Activated CD8-positive, alpha-beta memory T cell treated with anti-CD3 and anti-CD28 coated beads, Interleukin-2, amount 10 ng/mL, durations not matched to agents 7 days and 5 days (primary cell): ENCODE measurements at places on chromosomes 2 and 18.

DNA sequence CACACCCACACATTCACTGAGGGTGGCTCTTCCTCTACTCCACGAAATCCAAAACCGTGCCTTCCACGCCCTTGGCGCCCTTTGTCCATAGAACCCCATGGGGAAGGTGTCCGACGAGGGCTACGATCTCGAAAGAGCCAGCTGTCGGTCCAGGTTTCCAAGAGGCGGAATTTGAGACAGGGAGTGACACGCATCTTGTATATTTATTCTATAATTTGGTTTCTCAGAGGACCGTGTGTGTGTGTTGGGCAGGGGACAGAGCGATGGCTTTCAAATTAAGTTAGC lies 726 bp downstream of the C2orf69 start:
- peak overlapping the region; percentile 99 for H3K4me3 ChIP-seq
- H3K4me1 ChIP-seq, result peaks cover 26% of the 10 kb centered on the region
- H3K27ac ChIP-seq, result peak overlapping the region; percentile 93
- peaks cover 30% of the 10 kb centered on the region for H3K36me3 ChIP-seq
- peaks cover 9% of the 10 kb centered on the region for H3K27me3 ChIP-seq

- no peaks in the 10 kb centered on the region for H3K36me3 ChIP-seq
- peaks cover 6% of the 10 kb centered on the region for H3K27me3 ChIP-seq
- H3K4me3 ChIP-seq, result no peak overlapping the region
- H3K4me1 ChIP-seq, result no peaks in the 10 kb centered on the region
- no peak overlapping the region for H3K27ac ChIP-seq
Measured at GRCh38 chr2:23269747-23270146, 115.2 kb upstream of the KLHL29 start.

GRCh38 chr2:121038891-121039616 lies 245.9 kb downstream of the TFCP2L1 start:
- H3K4me3 ChIP-seq, result no peak overlapping the region
- H3K4me1 ChIP-seq, result no peaks in the 10 kb centered on the region
- DNase-seq, result no peak

GRCh38 chr2:212177724-212178123 lies 360.9 kb downstream of the ERBB4 start:
- no peak for DNase-seq
- no peak overlapping the region for H3K4me3 ChIP-seq
- no peaks in the 10 kb centered on the region for H3K4me1 ChIP-seq
- no peak overlapping the region for H3K27ac ChIP-seq
- no peaks in the 10 kb centered on the region for H3K36me3 ChIP-seq

DNA sequence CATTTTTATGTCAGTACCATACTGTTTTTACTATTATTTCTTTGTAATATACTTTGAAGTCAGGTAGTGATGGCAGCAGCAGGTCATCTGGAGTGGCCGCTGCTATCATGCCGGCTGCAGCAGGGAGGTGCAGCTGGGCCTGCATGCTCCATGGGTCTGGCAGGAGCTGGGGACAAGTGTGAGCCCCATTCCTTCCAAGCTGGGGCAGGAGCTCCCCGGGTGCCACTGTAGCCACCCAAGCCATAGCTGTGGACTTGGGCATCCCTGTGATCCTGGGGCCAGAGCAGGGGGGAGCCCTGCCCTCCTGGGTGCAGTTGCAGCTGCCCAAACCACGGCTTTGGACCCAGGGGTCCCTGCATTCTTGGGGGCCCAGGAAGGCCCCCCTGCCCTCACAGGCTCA lies 59.2 kb downstream of the CSRNP3 start:
- no peak overlapping the region for H3K4me3 ChIP-seq
- H3K36me3 ChIP-seq, result no peaks in the 10 kb centered on the region
- no peaks in the 10 kb centered on the region for H3K4me1 ChIP-seq
- no peaks in the 10 kb centered on the region for H3K27me3 ChIP-seq
- no peak for DNase-seq

DNA sequence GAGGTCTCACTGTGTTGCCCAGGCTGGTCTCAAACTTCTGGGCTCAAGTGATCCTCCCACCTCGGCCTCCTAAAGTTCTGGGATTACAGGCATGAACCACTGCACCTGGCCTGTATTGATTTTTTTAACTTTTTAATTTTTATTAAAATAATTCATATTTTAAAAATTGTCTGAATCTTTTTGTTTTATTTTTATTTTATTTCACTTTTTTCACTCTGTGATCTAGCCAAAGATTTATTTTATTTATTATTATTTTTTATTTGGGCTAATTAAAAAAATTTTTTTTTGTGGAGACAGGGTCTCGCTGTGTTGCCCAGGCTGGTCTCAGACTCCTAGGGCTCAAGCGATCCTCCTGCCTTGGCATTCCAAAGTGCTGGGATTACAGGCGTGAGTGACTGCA lies 14.1 kb downstream of the UGGT1 start:
- H3K27ac ChIP-seq, result no peak overlapping the region
- no peaks in the 10 kb centered on the region for H3K27me3 ChIP-seq
- H3K4me3 ChIP-seq, result no peak overlapping the region
- DNase-seq, result no peak
- peaks cover 25% of the 10 kb centered on the region for H3K4me1 ChIP-seq
- H3K36me3 ChIP-seq, result peaks cover 42% of the 10 kb centered on the region

GRCh38 chr2:235514627-235515363 lies 21.0 kb downstream of the AGAP1 start:
- H3K4me3 ChIP-seq, result no peak overlapping the region
- no peaks in the 10 kb centered on the region for H3K4me1 ChIP-seq
- DNase-seq, result no peak

GRCh38 chr18:44195394-44196140 lies 485.1 kb upstream of the SETBP1 start:
- no peaks in the 10 kb centered on the region for H3K27me3 ChIP-seq
- DNase-seq, result no peak
- H3K27ac ChIP-seq, result no peak overlapping the region
- no peaks in the 10 kb centered on the region for H3K4me1 ChIP-seq
- H3K36me3 ChIP-seq, result no peaks in the 10 kb centered on the region

GRCh38 chr2:19456705-19457309 lies 98.4 kb upstream of the OSR1 start:
- no peak overlapping the region for H3K27ac ChIP-seq
- H3K4me3 ChIP-seq, result no peak overlapping the region
- peaks cover 3% of the 10 kb centered on the region for H3K4me1 ChIP-seq
- no peaks in the 10 kb centered on the region for H3K36me3 ChIP-seq
- no peak for DNase-seq

DNA sequence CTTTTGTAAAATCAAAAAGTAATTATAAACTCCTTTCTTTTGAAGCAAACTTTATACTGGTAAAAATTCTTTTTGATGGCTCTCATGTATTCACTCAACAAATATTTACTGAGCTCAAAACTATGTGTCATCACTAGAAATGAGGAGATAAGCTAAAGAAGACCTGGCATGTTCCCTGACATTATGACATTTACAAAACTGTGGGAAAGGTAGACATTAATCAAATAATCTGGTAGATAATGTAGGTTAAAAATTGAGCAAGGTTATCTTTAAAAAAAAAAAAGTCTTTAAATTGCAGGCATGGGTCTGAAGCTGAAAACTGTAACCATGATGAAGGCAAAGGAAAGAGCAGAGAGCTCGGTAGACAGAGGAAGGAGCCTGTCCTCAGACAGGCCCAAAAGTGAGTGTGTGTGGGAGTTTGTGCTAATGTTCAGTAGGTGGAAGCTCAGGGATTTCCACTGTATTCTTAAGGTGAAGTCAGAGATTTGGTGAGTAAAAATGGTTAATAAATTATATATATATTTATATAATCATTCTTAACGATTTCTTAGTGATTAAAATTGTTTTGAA lies 612.9 kb downstream of the LRP1B start:
- H3K4me3 ChIP-seq, result no peak overlapping the region
- H3K36me3 ChIP-seq, result no peaks in the 10 kb centered on the region
- H3K27me3 ChIP-seq, result no peaks in the 10 kb centered on the region
- no peaks in the 10 kb centered on the region for H3K4me1 ChIP-seq
- DNase-seq, result no peak

GRCh38 chr2:117875786-117876185 lies 61.3 kb downstream of the DDX18 start:
- no peak for DNase-seq
- H3K27me3 ChIP-seq, result peaks cover 24% of the 10 kb centered on the region
- no peak overlapping the region for H3K27ac ChIP-seq

GRCh38 chr2:160336635-160337034 lies 136.6 kb upstream of the ITGB6 start:
- no peak overlapping the region for H3K27ac ChIP-seq
- H3K36me3 ChIP-seq, result no peaks in the 10 kb centered on the region
- H3K4me3 ChIP-seq, result no peak overlapping the region
- peaks cover 32% of the 10 kb centered on the region for H3K4me1 ChIP-seq
- no peak for DNase-seq

GRCh38 chr2:161070693-161071479 lies 89.3 kb upstream of the TANK start:
- peaks cover 14% of the 10 kb centered on the region for H3K4me1 ChIP-seq
- H3K27ac ChIP-seq, result no peak overlapping the region
- H3K4me3 ChIP-seq, result no peak overlapping the region
- peaks cover 2% of the 10 kb centered on the region for H3K27me3 ChIP-seq
- peaks cover 18% of the 10 kb centered on the region for H3K36me3 ChIP-seq

DNA sequence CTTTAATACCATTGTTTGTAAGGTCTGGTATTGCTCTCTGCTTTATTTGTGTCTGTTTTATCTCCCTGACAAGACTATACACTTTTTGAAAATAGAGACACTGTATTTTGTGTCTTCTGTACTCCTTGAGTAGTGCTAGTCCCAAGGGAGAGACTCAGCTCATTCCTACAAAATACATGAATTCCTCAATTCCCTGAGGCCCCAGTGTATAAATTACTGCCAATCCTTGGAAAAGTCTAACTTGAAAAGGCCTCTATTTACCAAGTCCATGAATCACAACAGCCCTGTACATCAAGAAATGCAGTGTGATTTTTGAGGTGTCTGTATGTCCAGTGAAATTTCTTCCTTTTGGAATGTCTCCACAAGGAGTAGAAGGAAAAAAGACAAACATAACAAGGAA lies 34.9 kb upstream of the NEDD4L start:
- H3K36me3 ChIP-seq, result no peaks in the 10 kb centered on the region
- H3K27ac ChIP-seq, result no peak overlapping the region
- H3K4me1 ChIP-seq, result no peaks in the 10 kb centered on the region
- no peak overlapping the region for H3K4me3 ChIP-seq
- DNase-seq, result no peak

GRCh38 chr2:230323385-230324106 lies 3.4 kb upstream of the SP140L start:
- H3K27me3 ChIP-seq, result no peaks in the 10 kb centered on the region
- no peak overlapping the region for H3K4me3 ChIP-seq
- H3K27ac ChIP-seq, result no peak overlapping the region
- H3K4me1 ChIP-seq, result peaks cover 63% of the 10 kb centered on the region

DNA sequence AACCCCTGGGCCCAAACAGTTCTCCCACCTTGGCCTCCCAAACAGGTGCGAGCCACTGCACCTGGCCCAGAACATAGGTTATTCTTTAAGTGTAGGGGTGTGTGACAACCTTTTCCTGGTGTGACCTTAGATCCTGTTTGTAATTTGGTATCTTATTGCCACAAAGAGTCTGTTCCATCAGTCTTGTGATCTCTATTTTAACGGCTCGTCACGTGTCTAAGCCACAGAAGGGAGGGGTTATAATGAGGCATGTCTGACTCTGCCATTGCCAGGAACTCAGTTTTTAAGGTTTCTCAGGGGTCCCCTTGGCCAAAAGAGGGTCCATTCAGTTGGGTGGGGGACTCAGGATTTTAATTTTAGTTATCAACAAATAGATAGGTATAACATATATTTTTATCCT lies 4.4 kb upstream of the ALS2 start:
- peaks cover 10% of the 10 kb centered on the region for H3K4me1 ChIP-seq
- H3K4me3 ChIP-seq, result no peak overlapping the region
- DNase-seq, result no peak
- peaks cover 10% of the 10 kb centered on the region for H3K27me3 ChIP-seq
- no peaks in the 10 kb centered on the region for H3K36me3 ChIP-seq

- DNase-seq, result no peak
- no peak overlapping the region for H3K27ac ChIP-seq
- H3K4me3 ChIP-seq, result no peak overlapping the region
- H3K27me3 ChIP-seq, result no peaks in the 10 kb centered on the region
Measured at GRCh38 chr2:163419000-163419830, 316.6 kb downstream of the FIGN start.

DNA sequence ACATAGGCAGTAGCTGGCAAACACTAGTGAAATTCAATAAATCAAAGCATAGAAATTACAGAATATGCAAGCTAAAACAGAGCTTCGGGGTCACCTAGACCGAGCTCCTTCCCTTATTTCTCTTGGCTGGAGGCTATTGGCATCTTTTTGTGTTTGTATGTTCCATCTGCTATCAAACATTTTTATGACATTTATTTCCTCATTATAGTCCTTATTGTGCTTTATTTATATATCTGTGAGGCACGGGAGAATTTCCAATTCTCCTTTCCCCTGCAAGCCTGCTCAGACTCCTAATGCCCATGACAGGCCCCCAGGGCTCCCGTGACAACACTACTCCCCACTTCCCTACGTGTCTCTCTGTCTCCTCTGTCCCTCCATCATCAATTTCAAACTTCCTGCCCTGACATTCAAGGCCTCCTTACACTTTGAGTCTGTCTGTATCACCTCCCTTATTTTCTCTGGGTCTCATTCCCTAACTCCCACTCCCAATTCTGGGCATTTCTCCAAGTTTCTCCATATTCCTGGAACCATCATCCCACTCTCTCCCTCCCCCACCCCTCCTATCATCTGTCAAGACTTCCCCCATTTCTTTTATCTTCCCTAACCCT lies 316.9 kb downstream of the OSR1 start:
- no peaks in the 10 kb centered on the region for H3K27me3 ChIP-seq
- no peak overlapping the region for H3K27ac ChIP-seq
- no peaks in the 10 kb centered on the region for H3K4me1 ChIP-seq
- H3K4me3 ChIP-seq, result no peak overlapping the region

GRCh38 chr2:2851806-2852777 lies 521.0 kb upstream of the MYT1L start:
- H3K27me3 ChIP-seq, result no peaks in the 10 kb centered on the region
- no peak for DNase-seq
- H3K4me1 ChIP-seq, result no peaks in the 10 kb centered on the region
- H3K4me3 ChIP-seq, result no peak overlapping the region
- no peaks in the 10 kb centered on the region for H3K36me3 ChIP-seq

GRCh38 chr18:49668574-49669275 lies 106.9 kb downstream of the LIPG start:
- peaks cover 59% of the 10 kb centered on the region for H3K27me3 ChIP-seq
- no peaks in the 10 kb centered on the region for H3K4me1 ChIP-seq
- DNase-seq, result no peak
- H3K27ac ChIP-seq, result no peak overlapping the region

DNA sequence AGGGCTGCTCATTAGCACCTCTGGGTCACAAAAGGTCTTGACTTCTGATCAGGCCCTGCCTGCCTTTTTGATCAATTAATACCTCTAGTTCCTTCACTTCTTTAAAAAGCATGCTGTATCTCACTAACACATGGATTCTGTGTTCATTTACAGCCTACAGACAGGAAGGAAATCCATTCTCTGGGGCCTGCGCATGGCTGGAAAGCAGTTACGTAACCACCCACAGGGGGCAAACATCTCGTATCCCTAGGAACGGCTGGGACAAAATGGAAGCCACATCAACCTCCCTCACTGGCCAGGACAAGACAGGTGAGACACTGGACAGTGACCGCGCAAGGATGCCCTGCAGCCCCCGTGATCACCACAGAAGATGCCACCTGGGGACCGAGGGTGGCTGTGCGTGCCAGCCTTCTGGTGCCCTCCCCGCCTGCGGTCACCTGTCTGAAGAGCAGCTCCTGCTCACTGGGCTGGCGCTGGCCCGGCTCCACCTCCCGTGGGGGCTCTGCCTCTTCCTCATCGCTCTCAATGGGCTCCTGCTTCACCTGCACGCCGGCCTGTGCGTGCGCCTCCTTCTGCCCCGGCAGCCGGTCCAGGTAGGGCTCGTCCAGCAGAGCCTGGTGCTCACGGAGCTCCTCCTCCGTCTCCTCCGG lies 266.9 kb downstream of the TWIST2 start:
- no peak for DNase-seq
- peaks cover 21% of the 10 kb centered on the region for H3K4me1 ChIP-seq
- no peak overlapping the region for H3K4me3 ChIP-seq
- H3K36me3 ChIP-seq, result no peaks in the 10 kb centered on the region
- peaks cover 3% of the 10 kb centered on the region for H3K27me3 ChIP-seq
